ENCODE measurements at places on chromosomes 5 and 9.

DNA sequence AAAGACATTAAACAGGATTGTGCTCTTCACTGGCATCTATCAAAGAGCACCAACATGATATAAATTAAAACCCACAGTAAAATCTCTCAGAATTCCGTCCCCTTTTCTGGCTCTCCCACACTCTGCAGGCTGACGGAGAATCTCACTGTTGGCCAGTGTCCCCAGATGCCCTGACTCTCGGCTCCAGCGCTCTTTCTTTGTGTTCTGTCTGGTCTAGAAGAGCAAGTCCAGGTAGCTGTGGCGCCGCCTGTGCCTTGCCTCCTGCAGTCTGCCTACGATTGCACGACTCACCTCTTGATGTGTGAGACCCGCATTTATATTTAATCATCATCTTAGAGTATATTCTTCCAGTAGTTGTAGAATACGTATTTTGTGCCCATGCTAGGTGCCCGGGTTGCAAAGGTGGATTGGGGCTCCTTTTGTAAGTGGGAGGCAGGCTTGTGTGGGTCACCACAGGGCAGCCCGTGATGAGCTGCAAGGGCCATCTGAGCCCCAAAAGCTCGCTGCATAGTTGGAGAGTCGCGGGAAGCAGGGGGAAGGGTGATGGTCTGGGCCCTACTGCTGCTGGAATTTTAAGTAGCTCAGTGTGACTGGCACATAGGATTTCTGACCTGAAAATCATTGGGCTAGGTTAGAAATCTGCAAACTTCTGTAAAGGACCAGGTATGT lies 55.6 kb downstream of the EHMT1 start:
- no peak for DNase-seq

DNA sequence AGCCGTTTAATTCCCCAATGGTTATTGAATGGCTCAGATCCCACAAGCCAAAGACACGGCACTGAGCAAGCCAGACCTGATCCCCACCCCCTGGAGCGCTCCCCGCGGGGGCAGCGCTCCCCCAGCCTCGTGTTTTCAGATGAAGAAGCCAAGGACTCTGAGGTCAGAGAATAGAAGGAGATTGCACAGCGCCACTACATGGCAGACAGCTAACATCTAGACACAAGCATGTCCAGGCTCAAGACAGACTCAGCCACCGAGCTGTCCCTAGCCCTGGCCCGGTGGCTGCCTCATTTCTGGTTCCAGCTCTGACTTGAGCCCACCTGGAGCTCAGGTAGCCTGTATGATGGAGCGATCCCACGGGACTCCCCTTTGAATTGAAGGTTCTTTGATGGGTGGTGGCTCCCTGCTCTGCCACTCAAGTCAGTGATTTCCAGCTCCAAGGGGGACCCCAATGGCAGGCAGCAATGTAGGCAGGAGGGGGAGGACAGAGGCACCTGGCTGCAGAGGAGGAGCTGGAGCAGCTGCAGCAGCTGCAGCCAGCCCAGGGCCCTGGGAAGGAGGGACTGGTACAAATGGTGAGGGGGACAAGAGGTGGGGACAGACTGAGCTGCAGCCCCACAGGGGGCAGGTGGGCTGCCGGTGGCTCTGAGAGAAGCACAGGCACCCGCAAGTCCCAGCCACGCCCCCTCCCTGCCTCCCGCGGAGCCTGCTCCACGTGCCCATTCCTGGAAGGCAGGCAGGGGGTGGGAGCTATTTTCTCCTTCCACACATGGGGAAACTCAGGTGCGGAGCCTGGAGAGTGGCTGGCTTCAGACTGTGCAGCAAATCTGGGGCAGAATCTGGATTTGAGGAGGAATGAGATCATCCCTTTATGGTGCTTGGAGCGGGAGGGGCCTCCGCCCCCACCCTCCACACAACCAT lies 40.2 kb downstream of the NTNG2 start:
- no peak for DNase-seq

DNA sequence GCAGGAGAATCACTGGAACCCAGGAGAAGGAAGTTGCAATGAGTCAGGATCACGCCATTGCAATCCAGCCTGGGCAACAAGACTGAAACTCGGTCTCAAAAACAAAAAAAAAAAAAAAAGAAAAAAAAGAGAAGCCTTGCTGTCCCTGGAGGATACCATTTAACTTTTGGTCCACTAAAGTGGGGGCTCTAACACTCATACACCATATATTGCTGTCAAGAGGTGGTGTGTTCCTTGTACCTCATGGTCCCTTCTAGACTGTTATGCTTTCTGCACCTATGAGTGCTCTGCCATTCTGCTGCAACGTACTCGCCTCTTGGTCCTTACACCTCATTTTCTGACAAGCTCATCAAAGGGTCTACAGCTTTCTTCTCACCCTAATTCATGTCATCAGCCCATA lies 52.2 kb upstream of the ISOC1 start:
- no peak for DNase-seq

- no peak for DNase-seq
Observed at GRCh38 chr5:68644971-68645370, 429.4 kb downstream of the PIK3R1 start.

DNA sequence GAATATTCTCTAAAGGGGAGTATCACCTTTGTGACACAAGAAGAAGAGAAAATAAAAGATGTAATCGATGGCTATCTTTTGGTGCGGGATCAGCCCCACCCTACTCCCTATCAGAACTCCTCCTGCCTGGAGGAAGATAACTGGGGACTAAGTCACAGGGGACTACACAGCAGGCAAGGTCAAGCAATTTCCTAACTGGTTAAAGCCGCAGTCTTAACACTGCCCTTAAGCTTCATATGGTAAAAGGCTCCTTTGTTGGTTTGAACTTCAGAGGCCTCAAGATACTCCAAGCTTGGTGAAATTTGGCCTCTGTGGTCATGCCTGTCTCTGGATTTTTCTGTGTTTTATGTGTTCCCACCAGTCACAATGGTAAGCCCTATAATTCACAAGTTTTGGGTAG lies 1.3 kb upstream of the SHISAL2B start:
- no peak for DNase-seq

DNA sequence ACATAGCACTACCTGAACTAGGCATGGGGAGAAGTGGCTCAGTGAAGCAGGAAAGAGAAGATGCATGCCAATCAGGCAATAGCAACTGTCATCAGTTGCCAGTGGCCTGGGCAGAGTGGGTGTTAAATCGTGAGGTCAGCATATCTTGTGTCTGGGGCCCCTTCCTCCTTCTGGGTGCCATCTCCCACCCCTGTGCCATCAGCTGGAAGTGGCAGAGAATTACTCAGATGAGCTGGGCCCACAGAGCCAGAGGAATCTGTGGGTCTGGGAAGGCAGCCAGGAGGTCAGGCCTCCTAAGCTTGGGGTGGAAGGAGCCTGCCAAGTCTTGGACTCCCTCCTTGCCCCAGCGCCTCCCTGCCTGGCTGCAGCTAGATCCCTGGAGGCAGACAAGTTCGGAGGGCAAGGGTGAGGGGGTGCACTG lies 66.5 kb downstream of the GALNT12 start:
- no peak for DNase-seq

DNA sequence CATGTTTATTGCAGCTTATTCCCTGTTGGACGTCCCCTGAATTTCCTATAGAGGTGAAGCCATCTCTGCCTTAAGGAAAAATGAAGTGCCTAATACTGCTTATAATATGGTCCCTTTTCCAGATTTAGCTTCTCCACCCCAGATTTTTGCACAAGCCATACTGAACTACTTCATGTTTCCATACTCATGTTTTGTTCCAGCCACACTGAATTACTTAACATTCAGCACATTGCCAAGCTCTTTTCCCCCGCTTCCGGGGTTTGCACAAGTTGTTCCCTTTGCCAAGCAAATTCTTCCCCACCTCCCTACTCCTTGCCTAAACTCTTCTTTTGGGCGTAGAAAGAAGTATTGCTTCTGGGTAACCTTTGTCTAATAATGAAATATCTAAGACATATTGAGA lies 1.7 kb upstream of the CNTRL start:
- DNase-seq = no peak

DNA sequence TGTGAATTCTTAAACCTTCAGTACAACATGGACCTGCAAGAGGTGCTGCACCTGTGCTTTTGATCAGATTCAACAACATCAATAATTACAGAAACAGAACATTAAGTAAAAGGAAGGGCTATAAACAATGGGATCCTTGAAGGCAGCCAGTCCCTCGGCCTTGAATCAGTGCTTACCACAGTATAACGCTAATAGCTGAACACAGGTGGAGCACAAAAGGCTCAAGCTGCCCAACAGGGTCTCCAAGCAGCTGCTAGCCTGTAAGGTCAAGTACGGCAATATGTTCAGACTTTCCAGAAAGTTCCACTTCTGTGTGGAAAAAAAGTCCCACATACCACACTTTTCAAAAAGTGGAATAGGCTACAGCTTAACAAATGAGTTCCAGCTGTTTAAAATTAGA lies 61.9 kb upstream of the ITGA1 start:
- no peak for DNase-seq

GRCh38 chr5:77644371-77645157 lies 6.1 kb upstream of the OTP start:
- DNase-seq = no peak

GRCh38 chr9:137107982-137108381 lies 6.6 kb downstream of the DPP7 start:
- DNase-seq = no peak

Measured in stimulated activated CD4-positive, alpha-beta T cell treated with anti-CD3 and anti-CD28 coated beads, TNF-alpha, amount 100 ng/mL, for 4 hours (primary cell).